ENCODE measurements at places on chromosomes 1 and 21.

- no peak for DNase-seq
Measured at GRCh38 chr1:74436078-74436477, 76.3 kb downstream of the LRRC53 start.

GRCh38 chr1:1358433-1359271, at the start of gene MXRA8:
Gene MXRA8, minus strand, starts transcription at chr1:1358555. Its CDS starts 51 bp downstream, at chr1:1358504.
- no peak for DNase-seq

DNA sequence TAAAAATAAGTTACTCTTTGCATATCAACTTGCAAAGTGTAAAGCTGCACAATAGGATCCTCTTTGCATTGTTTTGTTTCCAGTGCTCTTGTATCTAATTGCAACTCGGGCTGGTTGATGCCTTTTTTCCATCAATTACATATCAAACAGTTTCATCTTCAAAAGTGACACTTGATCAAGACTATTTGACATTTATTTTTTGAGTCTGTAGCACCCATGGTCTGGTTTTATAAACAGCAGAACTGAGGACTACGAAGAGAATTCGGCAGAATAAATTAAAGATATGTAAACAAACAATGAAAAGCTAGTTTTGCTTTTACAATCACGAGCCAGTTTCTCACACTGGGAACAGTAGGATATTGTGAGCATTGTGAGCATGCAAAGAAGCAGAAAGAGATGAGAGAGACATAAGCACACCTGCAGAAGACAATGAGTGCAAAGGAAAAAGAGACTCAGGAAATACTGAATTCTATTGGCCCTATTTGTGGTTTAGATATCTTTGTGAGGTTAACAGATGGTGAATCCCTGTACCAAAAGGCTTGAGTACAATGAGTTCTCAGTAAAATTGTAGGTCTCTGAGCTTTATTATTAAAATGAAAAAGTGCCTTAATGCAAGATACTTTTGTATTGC, 45.4 kb downstream of the RPL5 start:
- DNase-seq = no peak

GRCh38 chr1:7420098-7420445, 351.0 kb upstream of the VAMP3 start:
- DNase-seq = no peak

- DNase-seq = no peak
Measured at GRCh38 chr1:225921734-225922709, 2.0 kb downstream of the PYCR2 start.

GRCh38 chr1:166032572-166033371, 134.0 kb downstream of the FAM78B start:
- no peak for DNase-seq

- no peak for DNase-seq
Measured at GRCh38 chr1:220950576-220950975, 71.3 kb downstream of the HLX start.

- no peak for DNase-seq
Measured at GRCh38 chr1:162904579-162904978, 43.6 kb upstream of the CCDC190 start.

DNA sequence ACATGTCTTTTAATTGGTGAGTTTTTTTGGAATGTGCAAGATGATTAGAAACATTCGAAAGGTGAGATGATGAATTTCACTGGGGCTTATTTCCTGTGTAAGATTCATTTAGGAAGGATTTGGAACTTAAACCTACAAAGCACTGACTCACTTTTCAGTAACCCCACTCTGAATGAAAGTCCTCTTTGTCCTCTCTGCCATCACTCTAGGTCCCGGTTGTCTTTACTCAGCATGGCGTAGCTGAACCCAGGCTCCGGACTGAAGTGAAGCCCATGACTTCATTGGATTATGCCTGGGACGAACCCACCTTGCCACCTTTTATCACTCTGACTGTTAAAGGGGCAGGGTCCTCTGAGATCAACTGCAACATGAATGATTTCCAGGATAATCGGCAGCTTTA, 139.4 kb downstream of the VPS13D start:
- no peak for DNase-seq

GRCh38 chr21:15534450-15534886, 195.3 kb upstream of the USP25 start:
- no peak for DNase-seq

All from NK-92 treated with Interleukin-12 subunit alpha and Interleukin-12 subunit beta, amount 100 ng/mL, for 24 hours (cell line).